Hepatocyte (in vitro differentiated cells): ENCODE measurements at places on chromosomes 7 and 10.
A peak's percentile ranks its signal among the peaks of the same experiment; 100 is the strongest.

DNA sequence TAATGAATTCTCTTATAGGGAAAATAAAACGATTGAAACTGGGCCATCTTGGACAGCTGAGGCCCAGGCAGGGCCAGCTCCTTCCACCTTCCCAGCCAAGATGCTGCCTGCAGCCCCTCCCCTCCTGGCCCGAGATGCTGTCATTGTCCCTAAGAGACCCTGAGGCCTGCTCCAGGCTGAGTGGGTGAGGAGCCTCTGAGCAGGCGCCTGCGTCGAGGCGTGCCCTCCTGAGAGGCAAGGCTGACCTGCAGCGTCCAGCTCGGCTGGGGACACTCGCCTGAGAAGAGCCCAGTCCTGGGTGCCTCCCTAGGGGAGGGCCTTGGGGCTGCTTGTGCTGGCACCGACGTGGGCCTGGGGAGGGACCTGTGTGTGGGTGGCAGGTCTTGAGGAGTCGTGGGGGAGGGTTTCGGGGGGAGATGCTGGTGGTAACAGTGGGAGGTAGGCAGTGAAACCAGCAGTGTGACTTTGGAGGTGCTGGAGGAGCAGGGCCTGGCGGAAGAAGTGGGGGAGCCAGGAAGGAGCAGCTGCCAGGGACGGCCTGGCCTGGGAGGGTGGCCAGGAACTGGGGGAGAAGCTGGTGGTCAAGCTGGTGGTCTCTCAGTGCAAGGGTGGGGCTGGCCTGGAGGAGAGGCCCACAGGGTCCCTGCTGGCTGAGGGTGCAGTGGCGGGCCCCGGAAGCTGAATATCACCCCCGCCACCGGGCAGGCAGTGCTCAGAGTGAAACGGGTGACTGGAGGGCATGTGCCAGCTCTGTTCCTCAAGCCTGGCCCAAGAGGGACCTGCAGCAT lies 7.9 kb downstream of the GPR146 start:
- DNase-seq: no peak

- DNase-seq: peak; percentile 63
Observed at GRCh38 chr10:17673471-17674061, 29.6 kb downstream of the STAM start.

- no peak for DNase-seq
Observed at GRCh38 chr7:82925331-82925730, 237.4 kb downstream of the PCLO start.

- no peak for DNase-seq
Observed at GRCh38 chr10:133198206-133198605, 31.8 kb upstream of the UTF1 start.

GRCh38 chr7:158735935-158736334 lies 31.3 kb upstream of the NCAPG2 start:
- DNase-seq: no peak

DNA sequence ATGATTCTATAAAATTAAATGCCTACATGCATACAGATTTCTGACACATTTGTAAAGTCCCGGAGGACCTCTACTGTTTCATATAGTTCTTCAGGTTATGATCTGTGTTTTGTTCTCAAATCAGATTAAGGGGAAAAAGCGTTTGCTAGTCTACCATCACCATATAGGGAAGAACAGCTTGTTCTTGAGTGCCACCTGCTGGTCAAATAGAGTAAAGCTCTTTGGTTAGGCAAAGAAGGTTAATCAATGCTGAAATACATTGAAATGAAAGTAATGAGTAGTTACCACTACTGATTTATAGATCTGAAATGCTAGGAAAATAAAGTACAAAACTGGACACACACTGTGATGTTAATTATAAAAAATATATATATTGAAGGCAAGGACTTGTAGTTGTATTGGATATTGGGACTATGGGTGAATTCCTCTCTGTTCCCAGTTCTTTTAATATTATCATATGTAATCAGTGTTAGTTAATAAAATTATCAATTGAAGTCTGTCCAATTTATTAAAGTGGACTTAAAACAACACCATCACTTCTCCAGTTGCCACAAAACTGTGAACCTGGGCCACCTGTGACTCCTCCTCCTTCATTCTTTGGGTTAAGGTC lies 72.6 kb upstream of the PDLIM1 start:
- peak; percentile 74 for DNase-seq

DNA sequence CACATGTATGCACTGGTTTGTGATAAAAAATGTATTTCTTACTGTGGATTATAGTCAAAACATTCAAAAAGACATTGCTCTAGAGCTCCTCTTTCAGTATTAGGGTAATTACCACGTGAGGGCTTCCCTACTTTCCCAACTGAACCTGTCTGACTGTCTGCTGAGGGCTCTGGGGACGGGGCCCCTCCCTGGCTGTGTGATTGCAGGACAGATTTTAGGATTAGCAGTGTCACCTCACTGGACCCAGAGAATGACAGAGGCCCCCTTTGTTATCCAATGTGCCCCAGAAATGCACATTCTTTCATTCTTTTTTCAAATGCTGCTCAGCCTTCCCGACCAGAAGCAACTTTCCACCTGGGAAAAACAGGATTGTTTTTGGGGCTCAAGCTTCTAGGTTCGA lies 43.6 kb upstream of the MXI1 start:
- DNase-seq: no peak

DNA sequence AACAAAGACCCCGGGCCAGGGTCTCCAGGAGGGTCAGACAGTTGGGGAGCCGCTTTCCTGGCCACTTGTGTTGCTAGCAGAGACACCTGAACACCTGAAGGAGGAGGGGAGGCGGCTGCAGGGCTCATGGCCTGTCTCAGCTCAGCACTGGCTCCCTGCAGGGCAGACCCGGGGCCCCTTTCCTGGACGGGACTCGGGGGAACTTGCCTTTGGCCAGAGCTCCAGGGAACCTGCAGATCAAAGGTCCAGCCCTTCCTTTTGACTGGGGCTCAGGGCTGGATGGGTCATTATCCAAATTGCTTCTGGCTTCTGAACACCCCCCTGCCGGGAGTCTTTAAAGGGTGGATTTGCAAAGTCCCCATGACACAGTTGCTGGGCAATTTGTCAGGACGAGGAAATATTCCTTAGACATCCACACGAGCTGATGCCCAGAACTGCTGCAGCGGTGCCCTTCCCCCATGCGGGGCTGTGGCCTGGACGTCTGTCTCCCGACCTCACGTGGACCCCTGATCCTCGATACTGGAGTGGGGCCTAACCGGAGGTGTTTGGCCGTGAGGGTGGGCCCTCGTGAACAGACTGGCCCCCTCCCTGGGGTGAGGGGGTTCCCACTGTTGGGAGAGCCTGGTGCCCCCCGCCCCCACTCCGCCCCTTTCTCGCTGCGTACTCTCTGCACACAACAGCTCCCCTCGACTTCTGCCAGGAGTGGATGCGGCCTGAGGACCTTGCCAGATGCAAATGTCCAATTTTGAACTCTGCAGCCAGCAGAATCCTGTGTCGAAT lies 194.3 kb downstream of the ELFN1 start:
- no peak for DNase-seq

- DNase-seq: no peak
Observed at GRCh38 chr10:110431659-110432058, 66.0 kb upstream of the DUSP5 start.

- DNase-seq: no peak
Observed at GRCh38 chr10:21002091-21002878, 105.2 kb upstream of the NEBL start.

DNA sequence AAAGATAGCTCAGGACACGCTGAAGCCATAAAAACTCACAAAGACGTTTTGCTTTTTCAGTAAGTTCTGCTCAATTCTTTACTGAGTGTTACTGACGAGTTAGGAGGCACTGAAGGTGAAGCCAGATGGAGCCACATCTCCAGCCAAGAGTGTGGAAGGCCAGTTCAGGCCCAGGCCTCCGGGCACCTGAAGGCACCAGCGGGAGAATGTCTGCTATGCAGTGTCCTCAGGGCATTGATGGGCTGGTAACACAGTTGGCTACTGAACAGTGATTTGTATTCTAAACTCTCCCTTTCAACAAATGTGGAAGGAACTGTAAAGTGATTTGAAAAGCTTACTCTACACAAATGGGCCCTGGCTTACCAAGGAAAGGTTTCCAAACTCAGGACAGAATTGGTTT lies 64.8 kb upstream of the SVIL start:
- DNase-seq: no peak

DNA sequence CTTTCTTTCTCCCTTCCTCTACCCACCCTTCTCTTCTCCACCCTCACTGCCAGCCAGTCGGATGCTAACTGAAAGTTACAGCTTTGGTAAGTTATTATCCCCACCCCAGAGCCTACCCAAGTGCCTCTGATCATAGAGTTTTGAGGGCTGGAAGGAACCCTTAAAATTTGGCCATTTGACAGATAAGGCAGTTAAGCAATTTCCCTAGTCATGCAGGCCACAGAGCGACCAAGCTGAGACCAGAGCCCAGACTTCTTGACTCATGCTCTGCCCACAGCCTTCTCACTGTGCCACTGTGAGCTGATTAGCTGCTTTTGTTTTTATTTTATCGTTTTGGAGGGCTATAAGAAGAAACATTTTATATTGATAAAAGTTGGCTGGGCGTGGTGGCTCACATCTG lies 17.2 kb downstream of the SAP25 start:
- DNase-seq: no peak

DNA sequence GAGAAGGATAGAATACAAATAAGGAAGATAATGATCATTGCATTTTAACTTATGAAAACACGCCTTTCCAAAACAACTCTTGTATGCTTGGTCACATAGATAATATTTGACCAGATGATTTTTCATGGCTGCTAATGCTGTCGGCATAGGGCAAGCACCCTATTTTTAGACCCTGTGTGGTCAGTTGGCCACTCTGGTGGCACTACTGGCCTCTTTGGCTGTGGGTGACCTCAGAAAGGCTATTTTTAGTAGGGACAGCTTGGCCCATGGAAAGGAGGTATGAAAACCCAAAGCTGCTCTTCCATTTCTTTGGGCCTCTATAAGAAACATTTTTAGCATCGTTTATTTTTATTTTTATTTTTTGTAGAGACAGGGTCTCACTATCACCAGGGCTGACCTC lies 12.3 kb downstream of the BMPER start:
- no peak for DNase-seq

DNA sequence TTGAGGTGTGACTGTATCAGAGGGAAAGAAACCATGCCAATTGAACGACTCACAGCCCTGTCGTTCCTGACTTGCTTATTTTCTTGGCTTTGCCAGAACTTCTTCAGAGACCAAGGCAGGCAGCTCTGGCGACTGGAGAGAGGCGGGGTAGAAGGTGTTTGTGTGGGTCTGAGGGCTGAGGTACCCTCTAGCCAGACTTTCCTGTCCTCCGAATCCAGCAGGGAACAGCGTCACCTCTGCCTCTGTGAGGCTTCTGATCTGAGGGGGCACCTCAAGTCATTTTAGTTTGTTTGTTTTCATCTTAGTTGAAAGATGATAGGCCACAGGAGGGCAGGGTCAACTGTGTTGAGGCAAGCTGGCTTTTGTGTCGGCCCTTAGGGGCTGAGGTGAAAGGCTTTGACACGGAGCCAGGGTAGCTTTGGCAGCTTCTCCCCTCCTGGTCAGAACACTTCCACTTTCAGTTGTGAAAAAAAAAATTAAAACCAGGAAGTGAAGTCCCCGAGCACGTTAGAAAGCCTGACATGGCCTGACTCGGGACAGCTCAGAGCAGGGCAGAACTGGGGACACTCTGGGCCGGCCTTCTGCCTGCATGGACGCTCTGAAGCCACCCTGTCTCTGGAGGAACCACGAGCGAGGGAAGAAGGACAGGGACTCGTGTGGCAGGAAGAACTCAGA lies 1.9 kb downstream of the ACSL5 start:
- no peak for DNase-seq

- no peak for DNase-seq
Observed at GRCh38 chr10:110404825-110405224, 92.9 kb upstream of the DUSP5 start.

- no peak for DNase-seq
Observed at GRCh38 chr7:136900005-136900404, 31.6 kb downstream of the CHRM2 start.

GRCh38 chr7:3455806-3456595 lies 154.9 kb downstream of the SDK1 start:
- no peak for DNase-seq

DNA sequence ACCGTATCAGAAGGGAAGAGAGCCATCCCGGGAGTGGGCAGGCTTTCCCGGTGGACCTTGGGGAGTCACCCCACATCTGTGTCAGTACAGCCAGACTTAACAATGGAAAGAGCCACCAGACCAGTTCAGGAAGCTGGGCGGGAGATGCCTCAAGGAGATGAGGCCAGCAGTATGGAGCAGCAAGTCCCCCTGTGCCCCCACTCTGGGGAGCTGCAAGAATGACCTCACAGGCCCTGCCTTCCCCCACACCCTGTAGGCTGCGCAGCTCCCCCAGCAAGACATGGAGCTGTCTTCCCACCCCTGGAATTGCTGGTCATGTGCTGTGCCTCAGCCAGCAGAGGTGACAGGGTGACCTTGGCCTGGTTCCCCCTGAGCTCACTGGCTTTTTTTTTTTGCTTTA lies 76.8 kb upstream of the INSIG1 start:
- DNase-seq: no peak

GRCh38 chr7:26645121-26645520 lies 219.3 kb downstream of the SKAP2 start:
- DNase-seq: no peak

GRCh38 chr7:93219868-93220267 lies 6.4 kb downstream of the HEPACAM2 start:
- DNase-seq: no peak

- DNase-seq: no peak
Observed at GRCh38 chr10:62540389-62540788, 166.2 kb downstream of the ZNF365 start.

DNA sequence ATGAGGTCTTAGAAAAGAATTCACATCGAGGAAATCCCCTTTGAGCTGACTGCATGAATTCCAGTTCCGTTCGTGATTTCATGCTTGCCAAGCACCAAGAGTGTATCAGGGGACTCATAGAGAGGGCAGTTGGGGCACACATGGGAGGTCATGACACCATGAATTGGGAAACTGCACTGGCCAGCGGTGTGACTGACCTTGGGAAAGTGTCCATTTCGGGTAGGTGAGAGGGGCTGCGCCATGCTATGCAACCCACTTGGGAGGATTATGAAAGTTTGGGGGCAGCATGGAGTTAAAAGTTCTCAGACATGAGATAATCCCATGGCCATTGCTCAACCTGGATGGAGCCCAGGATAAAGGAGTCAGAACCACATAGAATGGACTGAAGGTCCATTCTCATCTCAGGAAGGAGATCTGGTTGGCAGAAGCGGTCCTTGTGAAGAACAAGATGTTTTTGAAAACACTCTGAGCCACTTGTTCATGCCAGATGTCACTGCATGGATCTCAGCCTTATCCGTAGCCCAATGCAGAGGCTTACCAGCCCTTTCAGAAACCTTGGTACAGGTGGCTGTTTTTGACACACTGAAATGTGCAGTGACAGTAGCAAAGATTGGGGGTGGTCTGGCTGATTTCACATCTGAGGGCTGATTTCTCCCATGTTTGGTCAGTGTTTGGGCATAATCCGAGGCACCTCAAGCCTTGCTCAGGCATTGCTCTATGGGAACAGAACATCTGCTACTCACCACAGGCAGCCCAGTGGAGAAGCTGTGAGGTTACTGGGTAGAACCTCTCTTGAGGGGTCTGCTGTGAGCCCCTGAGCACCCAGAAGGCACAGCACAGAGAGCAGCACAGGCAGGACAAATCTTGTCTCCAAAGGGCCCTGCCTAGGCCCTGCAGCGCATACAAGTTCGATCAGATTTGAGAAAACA lies 252.3 kb downstream of the CXCL12 start:
- DNase-seq: no peak
